GM04503 (cell line): ENCODE measurements at places on chromosomes 2 and 18.
A peak's percentile ranks its signal among the peaks of the same experiment; 100 is the strongest.

GRCh38 chr18:80104364-80104779 lies 4.7 kb upstream of the ADNP2 start:
- DNase-seq, result no peak

DNA sequence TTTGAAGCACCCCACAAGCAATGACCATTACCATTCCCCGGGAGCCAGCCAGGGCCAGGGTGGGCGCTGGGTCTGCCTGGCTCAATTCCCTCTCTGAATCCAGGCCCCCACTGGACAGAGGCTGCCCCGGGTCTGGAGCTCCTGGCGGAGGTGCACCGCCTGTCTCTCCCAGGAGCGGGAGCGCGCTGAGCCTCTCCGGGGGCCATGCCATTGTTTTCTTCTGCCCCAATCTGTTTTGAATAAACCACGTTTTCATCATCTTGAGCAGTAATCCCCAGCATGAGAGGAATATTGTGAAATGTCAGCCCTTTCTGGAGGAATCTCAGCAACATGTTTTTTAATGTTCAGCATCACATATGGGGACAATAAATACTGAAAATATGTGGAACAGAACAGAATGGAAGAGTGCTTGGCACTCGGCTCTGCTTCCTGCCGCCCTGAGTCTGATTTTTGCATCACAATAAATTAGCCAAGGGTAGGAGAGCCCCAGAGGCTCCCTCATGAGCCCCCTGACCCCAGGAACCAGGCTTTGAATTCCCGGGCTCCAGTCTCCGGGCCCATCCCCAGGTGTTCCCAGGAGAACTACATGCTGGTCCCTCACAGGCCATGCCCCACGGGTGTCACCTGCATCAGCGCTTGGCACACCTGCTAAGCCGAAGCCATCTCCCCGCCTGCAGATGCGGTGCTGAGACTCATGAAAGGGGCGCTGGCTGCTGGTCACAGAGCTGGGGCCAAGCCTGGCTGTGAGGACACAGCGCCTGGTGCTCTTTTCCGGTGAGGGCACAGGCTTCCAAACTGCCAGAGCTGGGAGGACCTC lies 88.8 kb downstream of the INHBB start:
- DNase-seq, result peak; percentile 83

GRCh38 chr2:12669036-12669435 lies 47.7 kb upstream of the TRIB2 start:
- no peak for DNase-seq

GRCh38 chr2:126616606-126617069 lies 39.3 kb upstream of the GYPC start:
- DNase-seq, result no peak

DNA sequence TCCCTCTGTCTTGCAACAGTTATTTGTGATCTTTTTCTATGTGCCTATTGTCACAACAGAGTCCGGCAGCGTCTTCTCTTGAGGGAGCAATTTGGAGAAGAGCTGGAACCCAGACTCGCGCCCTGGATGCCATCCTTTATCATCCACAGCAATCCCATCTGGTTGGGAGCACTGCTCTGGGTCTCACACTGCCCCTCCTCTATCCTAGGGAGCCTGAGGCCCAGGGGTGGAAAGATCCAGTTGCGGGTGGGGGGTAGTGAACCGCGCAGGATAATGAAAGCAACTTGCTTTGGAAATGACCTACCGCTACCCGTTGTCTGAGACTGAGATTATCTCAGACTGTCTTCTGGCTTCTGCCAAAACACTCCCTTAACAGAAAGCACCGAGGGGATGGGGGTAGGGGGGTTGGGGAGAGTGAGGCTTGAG lies 713 bp downstream of the WBP1 start:
- DNase-seq, result no peak

- DNase-seq, result no peak
These were observed 55.7 kb upstream of the KCNG2 start for GRCh38 chr18:79742076-79742475.

- no peak for DNase-seq
These were observed 10.4 kb downstream of the LRPPRC start for GRCh38 chr2:43985359-43985758.

DNA sequence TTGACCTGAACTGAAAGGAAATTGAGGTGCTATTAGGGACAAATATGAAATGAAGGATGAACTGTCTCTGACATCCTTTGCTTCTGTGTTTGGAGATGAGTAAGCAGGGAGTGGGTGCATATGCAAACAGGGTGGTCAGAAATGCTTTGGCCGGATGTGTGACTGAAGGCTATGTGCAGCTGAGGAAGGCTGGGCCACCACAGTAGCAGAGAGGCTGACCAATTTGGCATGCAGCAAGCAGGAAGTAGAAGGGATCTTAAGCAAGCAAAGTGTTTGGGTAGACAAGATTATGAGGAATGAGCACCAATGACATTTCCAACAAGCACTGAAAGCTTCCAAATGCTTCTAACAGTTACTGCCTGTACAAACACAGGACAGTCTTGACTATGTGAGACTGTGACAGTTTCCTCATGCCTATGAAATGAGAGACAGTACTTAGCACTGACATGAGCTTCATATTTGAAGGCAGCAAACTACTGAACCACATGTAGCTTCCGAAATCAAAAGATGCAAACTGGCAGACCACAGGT lies 3.3 kb upstream of the ACTR3 start:
- DNase-seq, result peak; percentile 72

GRCh38 chr2:230602562-230603230 lies 109.9 kb upstream of the CAB39 start:
- DNase-seq, result no peak

DNA sequence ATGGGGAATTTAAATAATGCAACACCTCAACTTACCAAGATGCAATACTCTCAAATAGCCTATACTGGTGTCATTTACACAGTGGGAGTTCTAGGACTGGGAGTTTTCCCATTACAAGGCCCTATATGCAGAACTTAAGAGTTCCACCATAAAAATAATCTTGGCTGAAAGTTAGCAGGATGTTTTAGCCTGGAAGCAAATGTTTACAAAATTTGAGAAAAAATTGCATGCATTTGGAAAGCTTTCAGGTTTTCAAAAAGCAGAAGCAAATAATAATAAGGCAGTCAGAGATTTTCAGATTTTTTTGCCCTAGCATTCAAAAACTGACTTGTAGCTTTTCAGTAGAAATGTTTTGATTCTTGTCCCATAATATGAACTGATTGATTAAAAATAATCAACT lies 397.3 kb downstream of the ARHGAP15 start:
- no peak for DNase-seq

DNA sequence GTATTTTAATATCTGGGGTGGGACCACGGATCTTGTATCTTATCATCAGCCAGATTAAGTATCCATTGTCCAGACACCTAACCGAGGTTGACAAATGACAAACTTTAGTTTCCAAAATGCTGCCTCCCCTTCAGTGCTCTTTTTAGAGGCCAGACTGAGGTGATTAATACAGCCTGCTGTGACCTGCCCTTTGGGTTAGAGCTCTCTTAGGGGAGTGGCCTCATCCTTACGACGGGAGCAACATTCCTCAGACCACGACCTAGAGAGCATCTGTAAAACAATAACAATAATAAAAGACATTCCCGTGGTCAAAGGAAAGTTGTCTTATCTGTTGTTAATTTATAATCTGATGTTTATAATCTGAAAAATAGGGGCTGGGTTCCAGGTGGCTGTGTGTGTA lies 405.3 kb downstream of the LPIN1 start:
- no peak for DNase-seq

DNA sequence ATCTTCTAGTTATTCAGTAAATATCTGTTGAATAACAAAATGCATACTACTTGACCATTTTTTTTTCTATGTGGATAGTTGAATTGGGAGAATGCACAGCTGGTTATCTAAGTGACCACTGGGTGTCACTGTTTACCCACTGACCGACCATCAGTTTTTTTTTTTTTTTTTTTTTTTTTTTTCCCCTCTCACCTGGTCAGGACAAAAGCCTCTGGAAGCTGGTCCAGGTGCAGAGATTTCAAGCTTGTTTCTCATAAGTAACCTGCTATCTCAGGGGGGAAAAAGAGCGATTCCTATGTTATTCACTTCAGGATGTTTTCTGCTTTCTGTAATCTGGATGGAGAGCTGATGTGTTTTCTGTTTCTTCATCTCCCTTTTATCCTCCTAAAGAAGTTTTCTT lies 256.0 kb downstream of the DCDC2C start:
- no peak for DNase-seq
